Body of pancreas (tissue), 4 donors: ENCODE measurements at places on chromosomes 5 and 9.

GRCh38 chr9:131407717-131408195, 13.9 kb downstream of the PRRC2B start:
- peak; percentile 49 for DNase-seq

GRCh38 chr5:78550891-78551290, 97.7 kb downstream of the LHFPL2 start:
- DNase-seq, result no peak

GRCh38 chr5:10034001-10034400, 215.7 kb downstream of the ATPSCKMT start:
- no peak for DNase-seq

DNA sequence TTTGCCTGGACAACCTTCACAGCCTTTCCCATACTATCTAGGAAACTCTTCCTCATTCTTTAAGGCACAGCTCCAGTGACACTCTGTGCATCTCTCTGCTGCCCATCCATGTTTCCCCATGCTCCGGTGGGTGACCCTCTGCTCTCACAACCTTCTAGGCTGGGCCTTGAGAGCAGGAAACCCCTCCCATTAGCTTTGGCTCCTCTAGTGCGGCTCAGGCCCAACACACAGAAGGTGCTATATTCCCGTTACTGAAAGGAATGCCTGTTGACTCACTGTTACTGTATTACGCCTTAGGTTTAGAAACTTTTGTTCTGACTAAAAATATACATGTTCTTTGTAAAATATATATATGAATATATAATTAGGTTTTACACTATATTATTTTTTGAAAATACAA, 8.1 kb upstream of the CCL28 start:
- DNase-seq, result no peak

DNA sequence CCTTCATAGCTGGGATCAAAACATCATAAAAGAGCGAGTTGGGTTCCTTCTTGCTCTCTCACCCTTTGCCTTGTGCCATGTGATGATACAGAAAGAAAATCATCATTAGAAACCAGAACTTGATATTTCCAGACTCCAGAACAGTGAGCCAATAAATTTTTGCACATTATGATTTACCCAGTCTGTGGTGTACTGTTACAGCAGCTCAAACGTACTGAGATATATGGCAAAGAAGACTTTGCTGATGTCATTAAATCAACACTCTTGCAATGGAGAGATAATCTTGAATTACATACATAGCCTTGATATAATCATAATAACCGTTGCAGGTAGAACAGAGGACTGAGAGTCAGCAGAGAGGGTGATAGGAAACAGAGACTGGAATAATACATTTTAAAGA, 1271.6 kb downstream of the CDH12 start:
- DNase-seq, result no peak

GRCh38 chr5:135894789-135895188, 852 bp downstream of the IL9 start:
- no peak for DNase-seq
